ENCODE measurements at places on chromosomes 12 and 14.

DNA sequence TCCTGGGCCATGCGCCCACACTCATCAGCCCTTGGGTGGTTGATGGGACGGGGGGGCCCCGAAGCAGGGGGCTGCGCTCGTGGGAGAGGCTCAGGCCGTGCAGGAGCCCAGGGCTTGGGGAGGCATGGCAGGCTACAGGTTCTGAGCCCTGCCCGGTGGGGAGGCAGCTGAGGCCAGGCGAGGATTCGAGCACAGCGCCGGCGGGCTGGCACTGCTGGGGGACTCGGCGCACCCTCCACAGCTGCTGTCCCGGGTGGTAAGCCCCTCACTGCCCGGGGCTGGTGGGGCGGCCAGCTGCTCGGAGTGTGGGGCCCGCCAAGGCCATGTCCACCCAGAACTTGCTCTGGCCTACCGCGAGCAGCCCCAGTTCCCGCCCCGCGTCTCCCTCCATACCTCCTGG is 295.8 kb upstream of the SEL1L start:
- no peak for DNase-seq

GRCh38 chr14:68140076-68140741 is 320.6 kb downstream of the RAD51B start:
- no peak for DNase-seq

DNA sequence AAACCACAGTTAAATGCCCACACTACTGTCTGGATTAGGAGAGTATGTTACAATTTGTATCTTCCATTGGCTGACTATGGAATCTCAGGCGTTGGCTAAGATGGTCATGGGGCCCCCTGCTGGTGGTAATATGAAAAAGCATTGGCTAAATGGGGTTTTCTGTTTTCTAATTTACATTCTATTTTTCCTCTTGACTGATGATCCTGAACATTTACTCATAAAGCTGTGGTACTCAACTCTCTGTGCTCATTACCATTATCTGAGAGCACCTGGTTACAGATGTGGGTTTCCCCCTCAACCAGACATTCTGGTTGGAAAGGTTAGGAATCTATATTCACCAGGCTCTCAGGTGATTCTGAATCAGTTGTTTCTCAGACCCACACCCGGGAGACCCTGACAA is 64.8 kb downstream of the WSCD2 start:
- DNase-seq, result peak; percentile 16

DNA sequence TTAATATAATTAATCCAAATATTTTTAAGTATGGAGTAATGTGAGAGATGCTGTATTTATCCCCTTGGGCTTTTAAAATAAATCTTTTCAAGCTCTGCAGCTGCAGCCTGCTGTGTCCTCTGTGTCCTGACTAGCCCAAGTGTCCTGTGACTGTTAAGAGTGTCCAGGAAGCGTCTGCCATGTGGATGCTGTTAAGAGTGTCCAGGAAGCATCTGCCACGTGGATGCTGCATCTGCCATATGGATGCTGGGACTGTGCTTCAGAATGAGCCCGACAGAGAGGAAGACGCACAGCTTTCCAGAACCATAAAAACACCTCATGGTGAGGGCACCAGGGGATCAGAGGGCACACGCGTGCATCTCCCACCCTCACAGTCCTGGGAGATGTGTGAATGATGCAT is 307.2 kb downstream of the ADGRD1 start:
- no peak for DNase-seq

DNA sequence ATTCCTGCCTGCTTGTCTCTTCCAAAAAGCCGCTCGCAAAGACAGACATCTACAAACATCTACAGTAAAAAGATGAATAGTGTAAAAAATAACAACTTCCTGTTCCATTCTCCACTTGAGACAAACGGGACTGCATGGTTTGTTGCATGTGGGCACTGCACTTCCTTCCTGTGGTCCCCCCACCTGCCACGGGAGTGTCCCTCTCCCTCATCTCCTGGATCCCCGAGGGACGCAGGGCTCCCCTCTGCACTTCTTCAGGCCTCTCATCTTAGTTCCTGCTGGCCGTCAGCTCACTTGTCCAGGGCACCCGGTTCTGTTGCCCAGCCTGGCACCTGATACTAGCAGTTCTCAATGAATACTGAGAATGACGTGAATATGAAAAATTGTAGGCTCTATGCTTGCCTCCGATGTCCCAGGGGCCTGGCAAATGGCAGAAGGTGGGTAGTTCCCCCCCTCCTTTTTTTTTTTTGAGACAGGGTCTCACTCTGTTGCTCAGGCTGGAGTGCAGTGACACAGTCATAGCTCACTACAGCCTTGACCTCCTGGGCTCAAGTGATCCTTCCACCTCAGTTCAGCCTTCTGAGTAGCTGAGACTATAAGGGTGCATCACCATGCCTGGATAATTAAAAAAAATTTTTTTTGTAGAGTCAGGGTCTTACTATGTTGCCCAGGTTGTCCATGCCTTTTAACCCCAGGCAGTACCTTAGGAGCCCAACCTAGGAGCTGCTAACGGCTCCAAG is 3.5 kb upstream of the KLC1 start:
- peak; percentile 37 for DNase-seq

DNA sequence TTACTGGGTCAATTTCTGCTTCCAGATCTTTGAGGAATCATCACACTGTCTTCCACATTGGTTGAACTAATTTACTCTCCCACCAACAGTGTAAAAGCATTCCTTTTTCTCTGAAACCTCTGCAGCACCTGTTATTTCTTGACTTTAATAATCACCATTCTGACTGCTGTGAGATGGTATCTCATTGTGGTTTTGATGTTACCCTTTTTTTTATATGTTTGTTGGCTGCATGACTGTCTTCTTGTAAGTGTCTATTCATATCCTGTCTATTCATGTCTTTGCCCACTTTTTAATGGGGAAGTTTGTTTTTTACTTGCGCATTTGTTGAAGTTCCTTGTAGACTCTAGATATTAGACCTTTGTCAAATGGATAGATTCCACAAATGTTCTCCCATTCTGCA is 324.9 kb downstream of the NAV3 start:
- DNase-seq, result no peak

DNA sequence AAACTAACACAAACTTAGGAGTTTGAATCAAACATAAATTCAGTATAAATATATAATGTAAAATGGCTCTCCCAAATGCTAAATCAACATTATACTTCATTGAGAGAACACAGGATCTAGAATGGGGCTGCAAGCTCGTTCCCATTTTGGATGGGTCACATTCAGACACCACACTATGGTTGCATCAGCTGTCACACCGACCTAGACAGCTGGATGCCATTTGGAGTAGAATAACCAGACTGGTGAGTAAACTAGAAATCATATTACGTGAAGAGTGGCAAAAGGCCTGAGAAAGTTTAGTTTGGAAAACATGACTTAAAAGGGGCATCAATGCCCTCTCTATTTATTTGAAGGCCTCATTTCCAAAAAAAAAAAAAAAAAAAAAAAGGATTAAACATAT is 430.4 kb downstream of the NPAS3 start:
- DNase-seq, result no peak

DNA sequence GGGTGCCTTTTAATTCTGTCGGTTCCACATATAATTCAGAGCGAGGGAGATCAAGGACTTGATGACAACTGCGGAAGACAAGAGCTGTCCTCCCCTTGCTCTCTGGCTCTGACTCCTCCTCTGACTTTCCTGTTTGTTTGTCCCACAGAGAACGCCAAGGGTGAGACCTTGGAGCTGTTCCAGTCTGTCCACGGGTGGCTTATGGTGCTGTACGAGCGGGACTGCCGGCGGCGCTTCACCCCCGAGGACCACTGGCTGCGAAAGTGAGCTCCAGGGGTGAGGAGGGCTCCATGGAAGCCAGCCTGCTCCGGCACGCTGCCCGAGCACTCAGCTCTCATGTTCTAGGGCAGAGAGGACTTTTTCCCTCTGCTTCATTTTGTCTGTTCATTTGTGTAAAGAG is 32.8 kb downstream of the UBE3B start:
- no peak for DNase-seq

DNA sequence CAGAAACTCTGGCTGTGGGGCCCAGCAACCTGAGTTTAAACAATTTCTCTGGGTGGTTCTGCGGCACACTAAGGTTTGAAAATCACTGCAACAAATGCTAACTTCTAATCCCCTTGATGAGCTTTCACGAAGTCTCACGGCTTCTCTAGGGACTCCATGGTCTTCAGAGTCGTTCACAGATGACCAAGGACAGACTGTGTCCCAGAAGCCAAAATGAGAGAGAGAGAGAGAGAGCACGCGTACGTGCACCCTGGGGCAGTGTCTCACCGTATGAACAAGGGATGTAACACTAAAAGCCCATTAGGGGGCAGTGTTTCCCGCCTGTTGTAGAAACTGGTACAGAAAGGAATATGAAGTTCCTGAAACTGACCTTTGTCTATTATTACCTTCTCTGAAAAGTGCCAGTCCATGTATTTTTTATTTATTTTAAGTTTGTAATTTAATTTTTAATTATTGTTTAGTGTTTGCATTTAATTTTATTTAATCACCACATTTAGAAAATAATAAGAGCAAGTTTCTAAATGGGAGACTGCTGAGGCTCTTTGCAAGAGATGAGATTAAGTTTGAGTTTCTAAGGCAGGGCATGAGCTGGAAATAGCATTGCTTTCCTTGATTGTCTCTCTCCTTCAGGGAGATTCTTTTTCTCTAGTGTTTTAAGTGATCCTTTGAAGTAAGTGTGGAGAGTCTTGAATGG is 3.4 kb downstream of the APOLD1 start:
- DNase-seq, result peak; percentile 80

DNA sequence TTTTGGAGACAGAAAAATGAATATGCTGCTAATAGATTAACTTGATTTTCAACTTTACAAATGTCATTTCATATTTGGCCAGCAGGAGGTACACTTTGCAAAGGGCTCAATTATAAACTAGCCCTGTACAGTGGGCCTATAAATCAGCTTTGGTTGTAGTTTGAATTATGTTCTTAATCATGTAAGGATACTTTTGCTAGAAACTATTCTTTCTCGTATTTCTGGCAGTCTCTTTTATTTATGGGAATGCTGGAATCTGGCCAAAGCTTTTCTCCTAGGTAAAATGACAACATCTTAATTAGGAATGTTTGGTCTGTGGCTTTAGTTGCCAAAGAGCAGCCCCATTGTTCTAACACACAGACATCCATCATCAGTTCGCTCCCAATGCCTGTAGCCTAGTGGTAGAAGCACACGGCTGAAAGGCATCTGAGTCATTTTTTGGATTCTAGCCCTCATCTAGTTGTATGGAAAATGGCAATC is 1322.3 kb upstream of the SEL1L start:
- DNase-seq, result no peak

DNA sequence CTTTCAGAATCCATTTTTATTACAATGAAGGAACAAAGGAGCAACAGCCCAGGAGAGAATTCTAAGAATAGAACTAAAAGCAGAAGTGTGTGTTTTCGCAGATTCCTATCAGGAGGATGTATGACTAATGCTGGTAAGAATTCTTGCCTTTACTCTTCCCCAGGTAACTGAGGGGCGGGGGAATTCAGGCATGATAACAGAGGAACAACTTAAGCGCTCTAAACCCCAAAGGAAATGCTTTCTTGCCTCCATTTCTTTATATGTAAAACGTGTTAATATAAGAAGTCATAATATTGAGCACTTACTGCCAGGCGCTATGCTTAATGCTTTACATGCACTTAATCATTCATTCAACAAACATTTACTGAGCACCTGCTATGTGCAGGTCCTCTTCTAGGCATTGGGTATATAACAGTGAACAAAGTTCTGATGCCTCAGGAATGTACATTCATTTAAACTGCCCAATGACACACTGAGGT is 4.5 kb downstream of the HCAR1 start:
- peak; percentile 18 for DNase-seq

- no peak for DNase-seq
Measured at GRCh38 chr12:121442028-121442948, 42.4 kb downstream of the RNF34 start.

DNA sequence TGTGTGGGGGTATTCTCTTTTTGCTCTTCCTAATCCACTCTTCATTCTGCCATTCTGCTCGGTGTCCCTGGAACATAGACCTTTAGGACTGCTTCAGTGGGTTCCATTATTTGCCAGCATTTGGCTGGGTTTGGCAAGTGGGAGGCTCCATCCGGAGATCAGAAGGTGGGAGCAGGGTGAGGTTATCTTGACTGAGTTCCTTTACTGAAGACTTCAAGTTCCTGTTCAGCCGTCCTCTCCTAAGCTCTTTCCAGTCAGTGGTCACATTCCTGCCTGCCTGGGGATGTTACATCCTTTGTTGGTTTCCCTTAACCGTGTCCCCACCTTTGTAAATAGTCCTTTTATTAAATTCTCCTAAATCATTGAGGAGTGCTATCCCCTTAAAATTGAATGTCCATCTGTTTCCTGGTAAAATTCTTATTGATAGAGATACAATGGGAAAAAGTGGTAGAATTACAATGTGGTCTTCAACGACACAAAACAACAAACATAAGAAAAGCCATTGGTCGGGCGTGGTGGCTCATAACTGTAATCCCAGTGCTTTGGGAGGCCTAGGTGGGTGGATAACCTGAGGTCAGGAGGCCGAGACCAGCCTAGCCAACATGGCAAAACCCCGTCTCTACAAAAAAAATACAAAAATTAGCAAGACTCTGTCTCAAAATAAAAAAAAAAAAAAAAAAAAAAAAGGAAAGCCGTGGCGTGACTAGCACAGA is 5.0 kb upstream of the MIA2 start:
- no peak for DNase-seq

GRCh38 chr14:79510659-79511058 is 700.6 kb downstream of the DIO2 start:
- DNase-seq, result no peak

DNA sequence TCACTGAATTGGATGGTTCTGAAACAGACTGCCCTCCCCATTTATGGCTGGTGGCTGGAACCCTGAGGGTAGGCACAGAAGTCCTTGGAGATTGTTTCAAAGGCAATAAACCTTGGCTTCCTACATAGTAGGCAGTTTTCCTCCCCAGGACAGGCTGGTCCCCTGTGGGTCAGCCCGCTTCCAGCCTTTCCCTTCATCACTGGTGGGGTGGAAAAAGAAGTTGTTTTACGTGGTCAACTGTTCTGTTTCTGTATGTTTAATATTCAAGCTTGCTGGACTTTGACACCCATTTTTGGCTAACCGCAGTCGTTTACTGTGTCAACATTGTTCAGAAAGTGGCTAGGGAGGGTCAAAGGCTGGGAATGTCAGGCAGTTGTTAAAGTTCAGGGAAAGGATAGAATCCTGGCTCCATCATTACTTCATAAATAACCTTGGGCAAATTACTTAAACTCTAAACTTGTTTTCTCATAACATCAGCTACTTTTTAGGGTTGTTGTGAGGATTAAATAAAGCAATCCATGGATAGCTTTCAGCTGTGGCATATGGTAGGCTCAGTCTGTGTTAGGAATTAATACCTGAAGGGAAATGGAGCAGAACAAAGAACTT is 2.4 kb downstream of the KLHDC2 start:
- DNase-seq, result no peak

GRCh38 chr14:70995671-70996070 is 88.4 kb downstream of the PCNX1 start:
- DNase-seq, result no peak

GRCh38 chr14:48973151-48973550 is 613.0 kb downstream of the RPS29 start:
- no peak for DNase-seq
